ENCODE measurements at places on chromosomes 3 and 15.

GRCh38 chr3:183212565-183212964 lies 40.5 kb upstream of the B3GNT5 start:
- peak; percentile 12 for DNase-seq

DNA sequence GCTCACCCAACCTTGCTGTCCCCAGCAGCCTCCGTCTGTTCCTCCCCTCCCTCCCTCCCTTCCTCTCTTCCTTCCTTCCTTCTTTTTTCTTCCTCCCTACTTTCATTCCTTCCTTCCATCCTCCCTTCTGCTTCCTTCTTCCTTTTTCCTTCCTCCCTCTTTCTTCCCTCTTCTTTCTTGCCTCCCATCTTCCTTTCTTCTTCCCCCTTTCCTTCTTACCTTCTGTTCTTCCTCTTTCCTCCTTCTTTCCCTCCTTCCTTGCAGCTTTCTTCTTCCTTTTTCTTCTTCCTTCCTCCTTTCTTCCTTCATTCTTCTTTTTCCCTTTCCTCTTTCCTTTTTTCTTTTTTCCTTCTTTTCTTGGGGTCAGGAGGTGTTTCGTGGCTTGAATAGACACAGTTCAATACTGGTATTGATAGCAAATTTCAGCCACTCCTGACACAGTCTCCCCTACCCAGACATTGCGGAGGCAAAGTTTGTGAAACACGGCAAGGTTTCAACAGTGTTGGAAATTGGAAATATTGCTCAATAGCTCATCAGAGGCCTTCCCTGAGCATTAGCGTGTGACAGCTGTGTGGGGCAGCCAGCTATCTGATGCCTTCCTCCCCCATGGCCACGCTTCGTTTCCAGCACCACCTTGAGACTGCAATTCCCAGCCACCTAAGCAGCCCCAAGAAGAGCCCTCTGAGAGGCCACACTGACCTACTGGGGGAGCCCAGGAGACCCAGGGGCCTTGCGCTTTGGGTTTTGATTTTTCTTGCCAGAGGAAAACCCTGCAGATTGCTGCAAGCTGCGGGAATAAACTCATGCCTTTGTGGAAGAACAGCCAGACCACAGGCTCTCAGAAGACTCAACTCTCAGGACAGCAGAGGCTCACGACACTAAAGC lies 82.2 kb downstream of the KLF15 start:
- DNase-seq = no peak

- no peak for DNase-seq
Observed at GRCh38 chr3:6449099-6449498, 411.8 kb upstream of the GRM7 start.

DNA sequence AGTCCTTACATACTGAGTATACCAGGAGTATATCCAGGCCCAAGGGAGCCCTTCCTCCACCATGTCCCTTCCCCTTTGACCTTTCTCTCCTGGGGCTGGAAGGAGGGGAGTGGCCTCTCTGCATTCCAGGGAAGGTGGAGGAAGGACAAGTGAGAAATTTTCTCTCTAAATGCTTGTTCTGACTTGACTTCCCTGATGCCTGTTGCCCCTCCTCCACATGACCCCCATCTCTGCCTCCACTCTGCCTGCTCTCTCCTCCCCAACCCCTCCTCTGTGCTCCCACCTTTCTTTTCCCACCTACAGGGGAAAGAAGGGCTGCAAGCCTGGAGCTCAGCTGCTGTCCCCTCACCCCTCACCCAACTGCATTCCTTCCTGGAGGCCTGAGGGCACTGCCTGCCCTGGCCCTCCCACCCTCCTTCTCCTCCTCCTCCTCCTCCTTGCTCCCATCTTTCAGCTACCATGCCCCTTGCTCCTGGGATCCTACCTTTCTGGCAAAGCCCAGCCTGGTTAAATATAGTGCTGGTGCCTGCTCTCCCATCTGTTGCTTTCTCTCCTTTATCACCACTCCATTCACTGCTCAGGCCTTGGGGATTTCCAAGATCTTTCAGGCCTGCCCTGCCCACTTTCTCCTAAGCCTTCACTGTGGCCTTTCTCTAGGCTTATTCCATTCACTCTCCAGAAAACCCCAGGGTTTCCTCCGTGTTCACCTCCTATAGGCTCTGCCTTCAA lies 8.5 kb upstream of the DAG1 start:
- peak; percentile 65 for DNase-seq

DNA sequence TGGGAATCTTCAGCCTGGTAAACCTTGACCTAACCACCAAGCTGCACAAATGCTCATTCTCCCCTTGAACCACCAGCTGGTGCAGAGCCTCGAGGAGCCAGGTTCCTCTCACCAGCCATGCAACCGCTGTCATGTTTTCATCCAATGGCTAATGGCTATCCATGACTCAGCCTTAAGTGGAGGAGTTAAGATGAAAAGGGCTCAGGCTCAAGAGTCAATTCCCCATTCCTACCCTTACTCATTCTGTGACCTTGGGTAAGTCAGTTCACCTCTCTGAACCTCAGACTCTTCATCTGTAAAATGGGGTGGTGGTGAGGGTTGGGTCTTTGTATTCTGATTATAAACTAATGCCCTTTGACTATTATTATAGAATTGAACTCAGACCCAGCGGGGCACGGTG lies 515.6 kb downstream of the SHQ1 start:
- DNase-seq = no peak

GRCh38 chr15:70055601-70056051 lies 42.1 kb downstream of the TLE3 start:
- DNase-seq = no peak

DNA sequence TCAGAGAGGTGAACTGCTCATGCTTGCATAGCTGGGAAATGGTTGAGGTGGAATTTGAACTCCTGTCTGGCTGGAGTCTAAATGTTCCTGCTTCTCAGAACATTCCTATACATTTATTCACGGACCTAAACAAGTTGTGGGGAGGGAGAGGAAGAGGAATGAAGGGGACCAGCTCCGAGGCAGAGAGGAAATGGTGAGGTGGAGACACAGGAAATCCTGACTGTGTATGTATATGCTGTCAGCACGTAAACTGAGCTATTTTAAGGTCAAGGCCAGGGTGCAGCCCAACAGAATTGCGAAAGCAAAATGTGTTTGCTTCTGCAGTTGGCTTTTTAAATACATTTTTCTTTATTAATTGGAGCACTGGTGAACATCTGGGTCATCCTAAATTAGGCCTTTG lies 74.1 kb upstream of the POMGNT2 start:
- DNase-seq = peak; percentile 30

DNA sequence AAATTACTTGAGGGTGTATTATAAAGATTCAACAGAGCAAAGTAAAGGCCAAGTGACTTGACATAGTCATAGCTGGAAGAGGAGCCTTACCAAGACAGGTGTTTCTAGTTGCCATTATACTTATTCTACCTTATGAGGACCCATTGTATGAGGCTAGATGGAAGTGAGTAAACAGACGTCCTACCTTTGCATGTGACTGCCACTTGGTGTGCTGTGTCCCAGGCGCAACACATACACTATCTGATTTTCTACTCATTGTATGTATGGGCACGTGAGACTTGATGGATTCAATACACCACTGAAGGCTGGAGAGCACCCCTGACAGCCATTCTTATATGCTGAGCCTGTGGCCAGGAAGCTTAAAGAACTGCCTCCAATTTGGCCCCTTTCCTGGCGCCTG lies 40.5 kb downstream of the BOC start:
- no peak for DNase-seq

Data from PC-9 (cell line).